ENCODE measurements at places on chromosomes 3 and 15. TPM values are rescaled to one million over a fixed set of nuclear protein-coding genes. Genes with fewer than 3 reads are reported as not detected.

Gene LINGO1
- total RNA-seq, result not detected

Gene EPHA6
- total RNA-seq, result 0.46 TPM

Gene ARIH2
- total RNA-seq, result 44.8 TPM

Gene MUC20
- 9.3 TPM for total RNA-seq

Gene COL7A1
- 47.5 TPM for total RNA-seq

Gene TOP2B
- 68.4 TPM for total RNA-seq

Gene GOLGA6L4
- 0.36 TPM for total RNA-seq

Gene ZIC4
- not detected for total RNA-seq

GRCh38 chr15:36479200-36479896 lies 100.1 kb upstream of the CDIN1 start:
- DNase-seq, result no peak

DNA sequence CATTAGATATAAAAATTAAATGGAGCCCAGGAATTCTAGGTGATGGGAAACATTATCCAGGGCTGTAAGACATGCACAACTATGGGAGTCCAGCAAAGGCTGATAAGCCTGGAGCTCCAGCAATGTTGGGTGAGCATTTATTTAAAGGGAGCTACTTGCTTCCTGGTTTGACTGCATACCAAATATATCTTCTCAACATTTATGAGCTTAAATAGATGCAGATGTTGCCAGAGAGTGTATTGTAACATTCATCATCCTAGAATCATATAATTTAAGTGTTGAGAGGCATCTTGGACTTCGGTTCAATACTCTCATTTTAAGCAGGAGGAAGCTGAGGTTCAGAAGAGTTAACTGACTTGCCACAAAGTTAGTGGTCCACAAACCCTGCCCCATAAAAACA lies 12.2 kb upstream of the POLR2M start:
- DNase-seq, result no peak

- DNase-seq, result no peak
These were observed 78.6 kb downstream of the MYLK start for GRCh38 chr3:123805504-123805903.

GRCh38 chr3:39548282-39548681 lies 80.8 kb downstream of the MOBP start:
- no peak for DNase-seq

GRCh38 chr3:2657971-2658370 lies 452.2 kb downstream of the IL5RA start:
- DNase-seq, result no peak

DNA sequence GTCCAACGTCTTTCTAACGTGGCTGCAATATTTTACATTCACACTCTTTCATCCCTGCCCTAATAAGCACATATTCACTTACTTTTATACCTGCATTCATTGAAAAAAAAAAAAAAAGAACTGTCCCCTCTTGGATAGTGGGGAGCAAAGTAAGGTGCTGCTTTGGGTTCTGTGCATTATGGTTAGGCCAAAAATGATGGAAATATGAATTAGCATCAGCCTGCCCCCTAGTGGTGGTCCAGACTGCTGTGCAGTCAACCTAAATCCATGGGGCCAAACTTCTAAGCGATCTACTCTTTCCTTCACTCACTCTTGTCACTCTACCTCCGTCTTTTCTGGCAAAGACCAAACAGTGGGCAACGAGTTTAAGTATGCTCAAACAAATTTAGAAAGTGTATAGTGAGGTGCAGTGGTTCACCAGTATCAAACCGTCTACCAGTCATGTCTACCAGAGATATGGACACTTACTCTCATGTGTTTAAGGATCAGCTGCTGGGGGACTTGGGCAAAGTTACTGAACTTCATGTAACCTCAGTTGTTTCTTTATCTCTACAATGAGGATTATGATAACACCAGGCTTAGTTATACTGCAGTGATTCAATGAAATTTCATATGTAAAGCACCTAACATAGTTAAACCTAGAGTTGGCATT lies 61.5 kb upstream of the GRM7 start:
- no peak for DNase-seq

- no peak for DNase-seq
These were observed 146.1 kb upstream of the LPP start for GRCh38 chr3:188007897-188008296.

GRCh38 chr3:7190095-7190494 lies 329.2 kb downstream of the GRM7 start:
- DNase-seq, result peak; percentile 96

GRCh38 chr3:102299125-102299877 lies 135.5 kb upstream of the ZPLD1 start:
- no peak for DNase-seq

- no peak for DNase-seq
These were observed 679.9 kb downstream of the NTRK3 start for GRCh38 chr15:87576486-87577176.

- no peak for DNase-seq
These were observed 75.1 kb downstream of the CCK start for GRCh38 chr3:42190701-42191442.

- DNase-seq, result no peak
These were observed 116.7 kb downstream of the LIPC start for GRCh38 chr15:58548308-58549012.

DNA sequence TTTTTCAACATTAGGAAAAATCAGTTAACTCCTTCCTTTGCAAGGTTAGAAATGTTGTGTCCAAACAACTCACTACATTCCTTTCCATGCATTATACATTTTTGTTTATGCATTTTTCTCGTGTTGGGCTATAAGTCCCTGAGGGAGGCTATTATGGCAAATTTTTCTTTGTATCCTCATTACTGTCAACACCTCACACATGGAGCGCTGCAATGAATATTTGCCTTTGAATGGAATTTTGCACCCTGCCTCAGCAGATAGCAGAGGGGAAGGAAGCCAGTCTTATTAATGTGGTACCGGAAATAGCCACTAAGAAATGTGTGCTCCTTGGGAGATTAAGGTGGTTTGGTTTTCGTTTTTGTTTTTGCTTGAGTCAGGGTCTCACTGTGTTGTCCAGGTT lies 134.7 kb downstream of the THSD4 start:
- no peak for DNase-seq

DNA sequence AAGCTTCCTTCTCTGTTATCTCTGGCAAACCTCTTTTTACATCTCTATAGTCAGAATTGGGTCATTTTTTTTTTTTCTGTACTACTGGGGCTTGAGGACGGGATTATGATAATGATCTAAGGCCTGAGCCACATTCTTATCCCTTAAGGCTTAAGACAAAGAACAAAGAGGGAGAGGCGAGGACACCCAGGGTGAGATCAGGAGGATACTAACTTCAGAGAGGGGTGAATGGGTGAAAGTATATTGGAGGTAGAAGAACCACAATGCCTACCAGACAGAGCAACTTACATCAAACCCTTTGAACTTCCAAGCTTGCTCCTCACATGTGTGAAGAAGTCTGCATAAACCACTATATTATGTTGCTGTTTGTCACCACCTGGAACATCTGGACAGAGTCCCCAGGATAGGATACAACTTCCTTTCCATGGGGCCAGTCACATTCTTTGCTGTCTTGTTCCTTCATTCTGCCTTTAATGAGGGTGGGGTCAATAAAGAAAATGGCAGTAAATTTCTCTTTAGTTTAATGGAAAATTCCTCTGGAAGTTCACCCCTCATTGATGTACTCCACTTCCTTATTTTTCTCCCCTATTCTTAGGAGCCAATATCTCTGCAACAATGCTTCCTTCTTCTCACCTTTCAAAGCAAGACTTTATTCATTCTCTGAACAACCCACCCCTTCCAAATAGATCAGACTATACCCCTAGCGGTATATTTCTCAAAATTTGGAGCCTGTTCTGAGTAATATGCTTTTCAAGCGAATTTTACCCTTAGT lies 9.1 kb upstream of the PDCD6IP start:
- DNase-seq, result no peak

- DNase-seq, result no peak
These were observed at the start of gene ERC2 for GRCh38 chr3:56468184-56469106. Gene ERC2 (minus strand): TSS chr3:56468467.

GRCh38 chr15:76162036-76162398 lies 102.2 kb downstream of the TMEM266 start:
- DNase-seq, result no peak
